Globus pallidus (tissue), 1 donor: ENCODE measurements at places on chromosomes 6 and 20.

DNA sequence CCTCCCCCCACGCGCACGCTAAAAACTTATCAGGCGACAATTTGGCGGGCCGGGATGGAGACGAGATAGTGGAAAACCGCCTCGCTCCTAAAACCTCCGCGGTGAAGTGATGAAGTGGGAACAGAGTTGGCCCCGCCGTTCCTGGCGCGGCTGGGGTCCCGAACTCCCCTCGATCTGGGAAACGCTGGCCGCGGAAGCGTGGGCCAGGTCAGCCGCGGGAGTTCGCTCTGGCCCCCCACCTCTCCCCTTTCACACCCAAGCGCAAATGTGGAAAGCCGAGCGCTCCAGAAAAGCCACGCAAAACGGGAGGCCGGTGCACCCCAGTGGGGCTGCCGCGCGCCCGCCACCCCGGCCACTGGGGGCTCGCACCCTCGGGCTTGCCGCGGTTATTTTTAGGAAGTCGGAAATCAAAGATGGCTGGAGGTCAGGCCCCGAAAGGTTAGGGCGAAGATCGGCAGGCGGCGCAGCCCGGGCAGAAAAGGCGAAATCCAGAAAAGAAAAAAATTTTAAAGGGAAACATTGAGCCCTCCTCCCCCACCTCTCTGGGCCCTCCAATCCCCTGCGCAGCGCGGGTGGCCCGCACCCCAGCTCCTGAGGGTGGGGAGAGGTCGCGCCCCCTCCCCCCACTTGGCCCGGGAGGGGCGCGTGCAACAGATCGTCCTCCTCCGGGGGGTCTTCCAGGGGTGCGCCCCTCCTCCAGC, 1.0 kb downstream of the SALL4 start:
- DNase-seq = no peak

- no peak for DNase-seq
These were observed 3.1 kb downstream of the ZUP1 start for GRCh38 chr6:116665464-116665863.

DNA sequence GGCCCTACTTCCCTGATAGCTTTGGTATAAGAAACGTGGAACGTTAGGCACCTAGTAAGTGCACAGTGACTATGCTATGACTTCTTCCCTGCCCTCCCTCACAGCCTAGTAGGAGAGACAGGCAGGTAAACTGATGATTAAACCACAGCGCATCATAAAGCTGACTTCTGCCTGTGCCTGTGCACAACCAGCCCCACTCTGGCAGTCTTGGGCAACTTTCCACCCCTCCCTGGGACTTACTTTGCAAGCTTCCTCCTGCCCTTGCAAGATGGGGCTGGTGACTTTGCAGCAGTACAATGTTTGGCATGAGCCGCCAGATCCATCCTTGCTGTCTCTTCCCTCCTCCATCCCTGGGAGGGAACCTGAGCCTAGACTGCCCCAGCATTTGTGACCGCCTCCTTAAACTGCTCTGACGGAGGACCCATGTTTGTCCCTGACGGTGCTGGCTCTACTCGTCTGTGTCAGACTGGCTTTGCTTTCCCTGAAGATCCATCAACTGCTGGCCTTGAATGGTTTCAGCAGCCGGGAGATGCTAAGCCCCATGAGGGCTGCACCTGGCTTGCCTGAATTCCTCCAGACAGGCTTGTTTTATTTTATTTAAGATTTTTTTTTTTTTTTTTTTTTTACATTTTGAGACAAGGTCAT, 36.1 kb downstream of the EFCAB8 start:
- no peak for DNase-seq

GRCh38 chr6:12160326-12160725, 129.8 kb upstream of the EDN1 start:
- peak; percentile 45 for DNase-seq

DNA sequence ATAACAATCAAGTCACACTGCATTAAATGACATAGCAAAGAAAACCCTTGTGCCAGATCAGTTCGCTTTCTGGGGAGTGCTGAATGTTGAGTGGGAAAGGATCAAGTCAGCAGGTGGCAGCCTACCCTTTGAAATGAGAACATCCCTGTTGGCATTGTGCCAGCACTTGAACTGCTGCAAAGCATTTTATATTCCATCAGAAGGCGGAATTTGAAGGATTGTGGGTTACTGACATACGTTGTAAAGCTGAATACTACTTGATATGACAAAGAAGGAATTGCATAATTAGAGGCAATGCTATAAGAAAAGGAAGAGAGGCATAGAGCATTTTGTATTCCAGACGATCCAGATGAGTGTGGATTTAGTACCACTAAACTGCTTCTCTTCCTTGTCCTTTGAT, 26.5 kb downstream of the BCKDHB start:
- peak; percentile 46 for DNase-seq

DNA sequence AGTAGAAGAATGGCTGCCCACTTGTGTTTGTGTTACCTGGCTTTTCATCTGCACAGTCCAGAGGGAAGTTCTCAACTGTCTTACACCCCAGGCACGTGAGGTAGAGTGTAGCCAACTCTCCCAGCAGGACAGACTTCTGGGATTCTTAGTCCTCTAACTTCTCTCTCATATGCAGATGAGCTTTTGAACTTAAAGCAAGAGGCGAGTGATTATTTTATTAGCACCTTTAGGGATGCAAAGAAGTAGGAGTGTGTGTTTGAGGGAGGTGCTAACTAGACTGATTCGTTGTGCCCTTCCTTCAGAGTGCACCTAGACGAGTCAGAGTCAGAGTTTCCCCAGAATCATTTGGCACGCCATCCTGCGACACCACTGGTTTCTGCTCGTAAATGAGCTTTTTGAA, 10.8 kb downstream of the CDYL start:
- no peak for DNase-seq

DNA sequence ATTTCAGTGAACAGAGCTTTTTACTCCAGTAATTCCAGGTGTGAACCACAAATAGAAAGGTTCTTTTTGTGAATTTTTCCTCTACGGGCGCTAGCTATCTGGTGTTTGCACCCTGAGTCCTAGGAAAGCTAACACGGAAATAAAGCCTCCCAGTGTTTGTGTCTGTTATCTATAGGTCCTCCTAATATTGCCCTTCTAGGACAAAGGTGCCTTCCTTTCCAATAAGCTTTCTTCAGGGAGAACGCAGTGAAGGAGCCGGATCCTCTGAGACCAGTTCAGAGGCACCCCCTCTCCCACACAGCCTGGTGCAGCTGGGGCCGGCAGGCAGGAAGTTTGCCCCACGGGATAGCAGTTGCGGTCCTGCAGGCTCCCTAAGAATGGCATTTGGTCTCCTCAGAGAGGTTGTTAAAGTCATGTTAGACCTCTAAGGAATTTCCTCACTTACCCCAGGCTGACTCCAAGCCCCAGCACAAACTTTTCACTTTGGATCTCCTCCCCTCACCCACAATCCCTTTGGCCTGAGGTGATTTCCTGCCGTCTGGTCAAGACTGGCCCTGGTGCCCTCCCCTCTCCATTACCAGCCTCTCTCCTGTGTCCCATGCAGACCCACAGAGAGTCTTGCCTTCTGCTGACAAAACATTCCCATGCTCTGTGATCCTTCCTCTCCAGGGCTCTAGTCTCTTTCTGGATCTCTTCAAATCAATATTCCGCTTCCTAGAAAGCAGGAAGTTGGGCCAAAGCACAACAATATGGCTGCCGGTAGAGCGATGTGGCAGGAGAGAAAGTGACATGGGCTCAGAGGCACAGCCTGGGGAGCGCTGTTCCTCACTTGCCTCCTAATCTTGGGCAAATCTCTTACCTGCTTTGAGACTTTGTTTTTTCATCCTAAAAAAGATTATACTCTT, 126.0 kb downstream of the MOXD1 start:
- DNase-seq = no peak

GRCh38 chr6:28648035-28648877, 122.6 kb downstream of the GPX5 start:
- DNase-seq = peak; percentile 38

DNA sequence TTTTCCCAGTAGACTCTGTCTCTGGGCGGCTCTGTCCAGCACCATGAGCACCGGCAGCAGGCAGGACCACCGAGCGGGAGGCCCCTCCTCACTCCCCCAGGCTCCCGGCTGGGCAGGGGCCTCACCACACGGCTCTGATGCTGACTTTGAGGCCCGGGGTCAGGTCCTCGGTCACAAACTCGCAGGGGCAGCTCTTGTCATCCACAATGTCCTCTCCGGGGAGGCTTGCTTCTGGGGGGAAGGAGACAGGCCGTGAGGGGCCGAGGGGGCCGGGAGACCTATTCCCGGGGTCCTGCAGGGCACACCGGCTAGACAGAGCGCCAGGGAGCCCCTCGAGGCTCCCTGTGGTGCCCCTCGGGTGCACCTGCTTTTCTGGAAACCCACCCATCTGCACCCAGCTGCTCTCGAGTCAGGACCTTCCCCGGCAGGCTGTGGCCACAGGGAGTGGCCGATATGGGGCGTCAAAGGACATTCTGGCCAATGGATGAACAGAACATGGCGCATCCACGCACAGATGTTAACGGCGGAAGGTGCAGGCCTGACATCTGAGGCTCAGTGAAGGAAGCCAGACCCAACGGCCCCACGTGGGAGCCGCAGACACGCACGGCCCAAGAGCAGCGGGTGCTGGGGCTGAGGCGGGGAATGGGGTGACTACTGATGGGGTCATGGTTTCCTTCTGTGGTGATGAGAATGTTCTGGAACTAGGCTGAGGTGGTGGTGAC, 53.0 kb upstream of the CHRNA4 start:
- no peak for DNase-seq

DNA sequence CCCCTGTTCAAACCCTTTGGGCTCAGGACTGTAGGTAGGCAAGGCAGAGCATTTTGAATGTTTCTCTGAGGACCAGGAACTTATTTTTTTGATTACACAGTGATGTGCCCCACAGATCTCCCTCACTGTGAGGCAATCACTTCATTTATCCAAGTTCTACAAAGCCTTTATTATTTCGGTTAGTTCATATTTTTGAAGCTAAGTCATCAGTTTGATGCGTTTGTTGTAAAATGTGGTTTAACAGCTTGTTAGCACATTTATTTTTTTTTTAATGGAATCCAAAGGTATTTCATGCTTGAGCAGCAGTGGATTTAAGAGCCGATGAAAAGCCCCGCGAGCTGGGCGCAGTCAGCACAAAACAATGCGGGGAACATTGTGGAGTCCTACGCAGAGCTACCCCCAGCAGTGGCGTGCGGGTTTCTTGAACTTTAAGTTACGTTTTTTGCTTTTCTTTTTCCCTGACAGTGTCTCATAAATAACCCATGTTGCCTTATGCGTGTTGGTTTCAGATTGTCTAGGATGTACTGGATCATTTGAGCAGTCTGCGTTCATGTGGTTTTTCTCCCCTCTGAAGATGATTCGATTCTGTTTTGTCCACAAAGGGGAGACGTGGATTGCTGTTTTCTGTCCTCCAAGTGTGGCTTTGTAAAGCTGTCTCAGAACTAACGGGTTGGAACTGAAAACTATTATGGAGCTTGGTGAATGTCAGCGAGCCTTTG, 233.6 kb upstream of the BMP2 start:
- DNase-seq = peak; percentile 14

DNA sequence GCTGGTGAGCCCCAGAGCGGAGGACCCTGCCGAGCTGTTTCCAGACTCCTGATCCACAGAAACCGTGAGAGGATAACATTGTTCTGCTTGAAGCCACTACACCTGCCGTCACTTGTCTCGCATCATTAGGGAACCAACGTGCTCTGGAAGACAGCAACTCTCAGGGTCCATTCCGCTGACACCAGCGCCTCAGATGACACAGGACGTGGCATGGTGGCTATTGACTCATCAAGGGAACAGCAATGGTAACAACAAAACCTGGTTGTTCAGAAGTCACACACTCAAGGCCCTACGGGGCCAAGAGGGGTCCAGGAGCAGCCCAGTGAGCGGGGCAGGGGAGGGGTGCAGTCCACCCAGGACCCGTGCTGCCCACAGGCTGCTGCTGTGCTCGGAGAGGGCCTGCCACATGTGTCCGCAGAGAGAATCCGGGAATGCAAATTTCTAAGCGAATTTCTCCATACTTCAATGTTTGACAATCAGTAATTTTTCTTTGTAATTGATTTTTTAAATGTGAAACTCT, 110.4 kb downstream of the TTLL2 start:
- DNase-seq = no peak

GRCh38 chr6:136524936-136525413, 25.2 kb downstream of the MAP7 start:
- DNase-seq = peak; percentile 86

DNA sequence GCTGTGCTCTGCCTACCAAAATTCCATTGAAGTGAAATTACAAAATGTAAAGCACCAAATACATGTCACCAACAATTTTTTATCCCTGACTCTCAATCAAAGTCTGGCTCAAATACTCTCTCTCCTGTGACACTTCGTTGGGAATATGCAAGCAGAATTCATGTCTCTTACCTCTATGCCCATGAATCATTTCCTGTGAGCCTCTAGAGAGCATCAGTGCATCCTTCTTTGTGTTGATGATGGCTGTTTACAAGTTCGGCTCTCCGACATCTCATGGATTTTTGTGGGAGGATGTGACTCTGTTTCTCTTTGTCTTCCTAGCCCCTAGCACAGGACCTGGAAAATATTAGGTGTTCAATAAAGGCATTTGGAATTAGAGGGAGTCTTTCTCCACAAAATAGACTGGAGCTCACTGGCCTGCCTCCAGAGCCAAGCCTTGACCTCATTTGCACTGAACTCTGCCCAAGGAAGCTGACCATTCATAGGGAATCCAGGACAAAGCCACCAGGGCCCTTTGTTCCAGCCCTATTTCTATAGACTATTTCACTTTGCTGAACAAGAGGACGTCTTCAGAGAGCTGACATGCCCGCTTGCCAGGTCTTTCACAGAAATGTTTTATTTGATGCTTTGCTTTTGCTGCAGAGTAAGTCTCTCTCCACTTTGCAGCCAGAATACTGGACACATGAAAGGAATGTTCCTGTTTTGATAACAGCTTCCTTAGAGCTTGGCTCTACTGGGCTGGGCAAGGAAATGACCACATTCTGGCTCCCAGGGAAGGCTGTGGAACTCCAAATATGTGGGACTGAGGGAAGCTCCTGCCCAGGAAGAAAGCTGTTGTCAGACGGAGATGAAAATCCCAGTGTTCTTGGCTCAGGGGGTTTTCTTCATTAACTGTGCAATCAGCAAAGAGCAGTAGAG, 194.5 kb upstream of the CDYL start:
- peak; percentile 27 for DNase-seq

DNA sequence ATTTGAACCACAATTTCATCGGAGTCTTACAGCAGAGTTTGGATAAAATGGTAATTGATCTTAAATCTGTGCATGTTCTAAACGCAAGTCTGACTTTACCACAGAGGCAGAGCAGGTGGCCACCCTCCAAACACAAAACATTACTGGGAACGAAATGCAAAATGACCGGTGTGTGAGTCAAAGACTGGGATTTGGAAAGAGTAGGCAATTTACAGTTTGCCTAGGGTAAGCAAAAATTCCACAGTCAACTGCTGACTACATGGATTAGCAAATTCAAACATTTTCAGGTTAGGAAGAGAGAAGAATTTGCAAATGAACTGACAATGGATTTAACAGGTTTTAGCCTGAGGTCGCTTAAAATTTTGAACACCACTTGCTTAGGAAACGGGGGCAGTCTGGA, 444.4 kb downstream of the HDGFL1 start:
- no peak for DNase-seq
